ENCODE measurements at places on chromosomes 4 and X. TPM values are rescaled to one million over a fixed set of nuclear protein-coding genes. Genes with fewer than 3 reads are reported as not detected.

- DNase-seq: peak; percentile 42
- H3K27me3 ChIP-seq: no peaks in the 10 kb centered on the region
- no peaks in the 10 kb centered on the region for H3K36me3 ChIP-seq
- H3K27ac ChIP-seq: no peak overlapping the region
- peak overlapping the region; percentile 14 for H3K4me3 ChIP-seq
These were observed 54.6 kb upstream of the RAPGEF2 start for GRCh38 chr4:159048166-159048886.

DNA sequence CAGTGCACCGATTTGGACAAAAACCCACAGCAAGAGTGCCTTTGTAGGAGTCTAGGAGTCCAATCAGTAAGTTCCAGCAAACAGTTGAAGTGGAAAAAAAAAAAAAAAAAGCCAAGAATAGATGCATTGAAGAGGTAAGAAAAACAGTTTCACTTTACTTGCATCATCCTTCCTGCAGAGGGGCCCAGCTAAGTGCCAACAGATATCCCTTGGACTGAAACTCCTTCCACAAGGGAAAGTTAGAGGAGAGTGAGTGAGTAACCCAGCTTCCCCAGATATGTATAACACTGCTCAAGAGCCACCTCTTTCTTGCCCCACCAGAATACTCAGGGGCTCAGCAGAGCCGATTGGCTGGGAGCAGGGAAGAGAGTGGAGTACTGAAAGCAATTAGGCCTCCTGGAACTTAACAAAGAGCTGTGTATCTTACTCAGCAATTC lies 617.7 kb upstream of the SMIM31 start:
- no peaks in the 10 kb centered on the region for H3K36me3 ChIP-seq
- DNase-seq: peak; percentile 43
- H3K27me3 ChIP-seq: no peaks in the 10 kb centered on the region
- H3K4me1 ChIP-seq: peaks cover 5% of the 10 kb centered on the region

DNA sequence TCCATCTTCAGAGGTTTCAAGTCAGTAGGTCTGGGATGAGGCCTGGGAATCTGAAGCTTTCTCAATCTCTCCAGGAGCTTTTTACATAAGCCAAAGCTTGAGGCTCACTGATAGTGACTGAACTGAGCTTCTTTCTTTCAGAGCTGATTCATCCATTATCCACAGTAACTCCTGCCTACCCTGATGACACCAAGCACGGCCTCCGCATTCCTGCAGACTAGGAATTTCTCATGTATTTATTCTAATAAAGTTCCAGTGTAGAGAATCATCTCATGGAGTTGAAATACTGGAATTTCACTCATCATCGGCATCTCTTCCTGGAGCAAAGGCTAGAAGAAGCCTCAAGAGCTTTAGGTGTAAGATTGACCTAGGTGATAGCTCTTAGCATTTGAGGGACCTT lies 12.1 kb upstream of the DCTD start:
- H3K27ac ChIP-seq: peak overlapping the region; percentile 95
- no peaks in the 10 kb centered on the region for H3K27me3 ChIP-seq
- peak; percentile 93 for DNase-seq
- no peaks in the 10 kb centered on the region for H3K36me3 ChIP-seq
- peaks cover 37% of the 10 kb centered on the region for H3K4me1 ChIP-seq
- no peak overlapping the region for H3K4me3 ChIP-seq

DNA sequence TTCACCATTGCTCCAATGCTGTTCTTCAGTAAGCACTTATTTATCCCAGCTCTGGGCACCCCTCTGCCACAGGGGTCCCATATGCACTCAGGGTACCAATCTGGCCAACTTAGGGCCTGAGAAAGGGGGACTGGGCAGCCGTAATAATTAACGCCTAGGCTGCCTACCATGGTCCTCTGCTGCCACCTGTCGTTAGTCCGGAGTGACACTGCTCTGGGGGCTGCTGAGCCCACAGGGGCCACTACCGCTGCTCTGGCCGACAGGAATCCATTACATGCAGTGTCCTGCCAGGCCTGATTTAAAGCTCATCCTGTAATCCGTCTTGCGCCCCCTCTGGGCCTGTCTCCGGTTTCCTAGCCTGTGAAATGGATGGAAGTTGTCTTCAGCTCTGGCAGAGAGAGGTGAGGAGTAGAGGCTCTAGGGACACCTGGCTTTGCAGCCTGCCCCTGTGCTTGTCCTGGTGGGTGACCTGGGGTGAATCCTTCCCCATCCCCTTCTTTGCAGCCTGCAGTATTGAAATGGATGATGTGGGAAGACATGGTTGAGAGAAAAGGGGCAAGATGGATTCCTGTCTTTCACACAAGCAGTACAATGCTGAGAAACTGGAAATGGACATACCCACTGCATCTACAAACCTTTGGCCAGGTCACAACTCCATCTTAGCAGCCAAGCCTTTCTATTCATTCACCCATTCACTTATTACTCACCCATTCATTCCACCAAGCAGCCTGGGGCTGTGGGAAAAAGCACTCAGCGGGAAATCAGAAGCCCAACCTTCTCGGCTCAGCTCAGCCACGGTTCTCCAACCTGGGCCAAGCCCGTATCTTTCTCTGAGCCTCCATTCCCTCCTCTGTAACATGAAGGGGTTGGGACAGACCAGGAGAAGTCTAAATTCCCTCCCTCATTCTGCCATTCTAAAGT lies 116.3 kb upstream of the NALF2 start:
- H3K27me3 ChIP-seq: no peaks in the 10 kb centered on the region
- no peaks in the 10 kb centered on the region for H3K4me1 ChIP-seq
- H3K36me3 ChIP-seq: no peaks in the 10 kb centered on the region
- no peak overlapping the region for H3K27ac ChIP-seq
- DNase-seq: peak; percentile 13

GRCh38 chr4:141057582-141057981 lies 75.7 kb downstream of the RNF150 start:
- H3K4me1 ChIP-seq: peaks cover 12% of the 10 kb centered on the region
- no peaks in the 10 kb centered on the region for H3K27me3 ChIP-seq
- no peak for DNase-seq
- no peaks in the 10 kb centered on the region for H3K36me3 ChIP-seq

- no peak overlapping the region for H3K4me3 ChIP-seq
- H3K36me3 ChIP-seq: no peaks in the 10 kb centered on the region
- H3K4me1 ChIP-seq: no peaks in the 10 kb centered on the region
These were observed 714.5 kb downstream of the CCSER1 start for GRCh38 chr4:90841676-90842075.

ZCCHC18 gene
- total RNA-seq: 1.2 TPM

CYBB gene
- 0.24 TPM for total RNA-seq

MAGEA1 gene
- total RNA-seq: not detected
